ENCODE measurements at places on chromosomes 2 and 18.

- DNase-seq, result no peak
Observed at GRCh38 chr2:63614983-63615945, 26.5 kb downstream of the MDH1 start.

DNA sequence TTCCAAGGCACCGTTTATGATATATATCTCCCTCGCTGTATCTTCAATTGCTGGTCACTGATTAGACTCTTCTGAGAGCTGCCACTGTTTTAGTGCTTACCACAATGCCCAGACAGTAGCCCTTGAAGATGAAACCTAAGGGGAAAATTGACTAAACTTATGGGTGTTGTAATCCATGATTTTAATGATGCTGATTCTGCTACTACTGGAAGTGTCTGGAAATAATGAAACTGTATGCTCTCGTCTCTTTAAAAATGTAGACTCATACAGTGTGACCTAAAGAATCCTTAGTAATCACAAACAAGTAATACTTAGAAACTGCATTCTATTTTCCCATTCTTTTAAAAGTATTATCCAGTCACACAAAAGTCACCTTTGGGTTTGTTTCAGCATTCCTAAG lies 5.5 kb upstream of the SLC8A1 start:
- DNase-seq, result no peak

DNA sequence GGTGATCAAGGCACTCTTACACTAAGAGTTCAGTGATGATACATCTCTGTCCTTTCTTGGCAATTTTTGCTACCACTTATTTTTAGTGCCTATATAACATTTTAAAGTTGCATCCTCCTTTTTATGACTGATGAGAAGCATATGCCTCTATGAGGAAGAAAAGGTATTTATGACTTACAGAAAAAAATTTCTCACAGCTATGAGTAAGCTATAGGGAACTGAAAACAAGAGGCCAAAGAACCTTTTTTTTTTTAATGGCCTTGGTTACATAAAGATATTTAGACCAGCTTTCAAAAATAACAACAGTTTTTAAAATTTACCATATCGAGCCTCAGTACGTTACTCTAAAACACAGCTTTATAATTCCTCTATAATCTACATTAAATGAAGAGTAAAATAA lies 21.3 kb downstream of the MBD5 start:
- DNase-seq, result no peak

DNA sequence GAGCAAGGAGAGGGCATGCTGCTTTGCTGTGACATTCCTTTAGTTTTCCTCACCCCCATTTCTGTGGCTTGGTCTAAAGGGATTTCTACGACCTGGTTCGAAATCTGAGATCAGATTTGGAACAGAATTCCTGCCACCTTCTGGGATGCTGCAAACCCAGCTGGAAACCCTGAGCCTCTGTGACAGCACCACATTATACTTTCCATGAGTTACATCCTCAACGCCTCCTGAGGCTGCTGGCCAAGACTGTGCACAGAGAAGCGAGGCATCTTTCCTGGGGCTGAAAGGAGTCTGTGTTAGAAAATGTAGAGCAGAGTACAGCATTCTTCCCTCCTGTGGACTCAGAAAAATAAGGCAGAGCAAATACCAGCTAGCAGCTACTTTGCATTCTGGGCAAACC lies 138.1 kb upstream of the CHAC2 start:
- no peak for DNase-seq

DNA sequence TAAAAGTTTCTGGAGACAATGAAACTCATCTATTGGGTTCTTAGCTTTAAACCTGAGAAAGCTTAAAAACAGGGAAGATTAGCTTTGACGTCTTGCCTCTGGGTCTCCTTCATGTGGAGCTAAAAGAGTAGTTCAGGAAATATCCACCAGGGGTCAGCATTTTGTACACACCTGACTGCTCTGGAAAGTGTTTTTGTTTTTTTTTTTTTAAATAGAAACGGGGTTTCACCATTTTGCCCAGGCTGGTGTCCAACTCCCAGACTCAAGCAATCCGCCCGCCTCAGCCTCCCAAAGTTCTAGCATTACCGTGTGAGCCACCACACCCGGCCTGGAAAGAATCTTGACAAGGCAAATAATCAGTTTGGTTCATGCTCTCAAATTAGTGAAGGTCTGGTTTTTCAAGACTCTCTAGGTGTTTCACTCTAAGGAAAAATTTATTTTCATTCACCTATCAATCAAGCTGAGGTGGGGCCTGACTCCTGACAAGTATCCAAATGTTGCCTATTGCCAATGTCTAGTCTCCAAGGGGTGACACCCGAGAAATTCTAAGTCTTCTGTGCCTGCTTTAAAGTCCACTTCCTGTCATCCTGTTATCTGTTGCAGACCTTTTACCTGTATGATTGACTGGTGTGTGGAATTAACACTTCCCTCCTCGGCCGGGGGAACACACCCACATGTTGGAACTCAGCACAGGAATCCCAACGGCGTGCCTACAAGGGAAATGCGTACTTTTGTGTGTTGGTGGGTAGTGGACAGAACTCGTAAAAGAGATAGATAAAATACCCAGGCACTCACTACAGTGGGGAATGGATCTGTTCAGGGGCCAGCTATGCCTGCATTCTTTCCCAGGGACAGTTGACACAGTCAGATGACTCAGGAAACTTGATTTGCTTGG lies 11.3 kb downstream of the IL1RN start:
- DNase-seq, result peak; percentile 85

All from erythroblast (primary cell).